ENCODE measurements at places on chromosomes 7 and 10.

- no peak for DNase-seq
These were observed 6.5 kb downstream of the DOCK4 start for GRCh38 chr7:112199672-112200071.

- no peak for DNase-seq
These were observed 354.6 kb downstream of the LRRTM3 start for GRCh38 chr10:67280405-67280804.

DNA sequence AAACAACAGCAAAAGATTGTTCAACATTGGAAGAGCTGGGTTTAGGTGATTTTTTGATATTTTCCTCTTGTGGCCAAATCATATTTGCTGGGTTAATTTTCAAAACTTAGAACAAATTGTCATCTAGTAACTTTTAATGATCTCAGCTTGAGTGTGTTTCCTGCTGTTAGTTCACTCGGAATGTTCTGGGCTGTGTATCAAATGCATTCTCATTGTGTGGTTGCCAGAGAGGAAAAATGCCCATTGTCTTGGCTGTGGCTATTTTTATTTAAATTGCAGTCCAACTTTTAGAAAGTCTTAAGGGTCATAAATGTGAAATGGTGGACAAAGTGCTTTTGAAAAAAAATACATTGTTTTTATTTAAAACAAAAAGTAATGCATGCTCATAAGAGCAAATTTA lies 542.0 kb downstream of the TNS3 start:
- no peak for DNase-seq

GRCh38 chr10:12709000-12709401 lies 292.5 kb downstream of the CCDC3 start:
- DNase-seq: no peak

DNA sequence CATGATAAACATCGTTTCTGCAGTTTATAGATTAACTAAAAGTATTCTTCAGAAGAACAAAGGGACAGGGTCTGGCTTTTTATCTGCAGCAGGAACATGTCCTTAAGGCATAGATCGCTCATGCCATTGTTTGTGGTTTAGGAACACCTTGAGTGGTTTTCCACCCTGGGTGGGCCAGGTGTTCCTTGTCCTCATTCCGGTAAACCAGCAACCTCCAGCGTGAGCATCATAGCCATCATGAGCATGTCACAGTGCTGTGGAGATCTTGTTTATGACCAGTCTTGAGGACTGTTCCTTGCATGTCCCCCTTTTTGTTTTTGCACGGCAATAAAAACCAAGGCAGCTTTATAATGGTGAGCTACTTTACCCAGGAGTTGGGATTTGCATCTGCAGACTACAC lies 33.9 kb downstream of the STOX1 start:
- no peak for DNase-seq

DNA sequence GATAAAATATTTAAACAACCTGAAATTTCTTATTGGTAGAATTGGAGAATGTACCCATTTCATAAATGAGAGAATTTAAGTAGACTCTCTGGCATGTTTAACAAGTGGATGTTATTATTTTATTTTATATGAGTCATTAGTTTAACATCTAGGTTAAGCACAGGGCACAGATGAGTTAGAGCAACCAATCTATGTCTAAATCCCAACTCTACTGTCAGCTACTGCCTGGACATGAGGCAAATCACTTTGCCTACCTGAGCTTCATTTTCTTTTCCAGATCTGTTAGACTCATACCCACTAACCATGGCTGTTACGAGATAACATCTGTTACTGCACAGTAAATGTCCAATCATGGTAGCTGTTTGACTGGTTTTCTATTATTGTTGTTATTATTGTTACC lies 251.1 kb downstream of the INHBA start:
- no peak for DNase-seq

DNA sequence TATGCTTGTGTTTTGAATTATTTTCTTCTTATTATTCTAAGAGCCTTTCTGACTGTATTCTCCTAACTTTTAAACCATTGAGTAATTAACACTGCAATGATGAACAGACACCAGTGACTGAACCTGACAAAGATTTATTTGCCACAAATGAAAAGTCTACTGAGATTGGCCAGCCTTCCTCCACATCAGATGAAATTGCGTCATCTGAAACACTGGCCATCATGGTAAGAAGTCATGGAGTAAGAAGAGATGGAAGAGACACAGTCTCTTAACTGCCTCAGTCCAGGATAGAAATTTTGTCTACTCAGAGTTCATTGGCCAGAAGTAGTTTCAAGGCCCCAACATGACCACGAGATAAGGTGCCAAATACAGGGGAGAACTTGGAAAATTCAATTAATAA lies 357.8 kb downstream of the BMPER start:
- DNase-seq: no peak

DNA sequence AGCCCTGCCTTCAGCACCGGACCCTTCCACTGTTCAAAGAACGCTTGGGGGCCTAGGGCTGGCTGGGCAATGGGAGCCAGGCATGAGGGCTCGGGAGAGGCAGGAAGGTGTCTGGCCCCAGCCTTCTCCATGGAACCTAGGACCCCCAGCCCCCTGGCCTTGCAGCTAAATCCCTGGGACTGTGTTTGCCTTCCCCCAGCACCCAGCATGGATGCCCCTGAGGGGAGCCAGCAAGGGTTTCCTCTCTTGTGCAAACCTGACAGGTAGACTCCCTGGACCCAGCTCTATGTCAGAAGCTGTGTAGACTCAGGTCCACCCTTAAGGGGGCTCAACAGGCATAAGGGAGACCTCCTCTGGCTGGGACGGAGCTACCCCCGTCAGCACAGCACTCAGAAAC lies 288.0 kb downstream of the GRID1 start:
- DNase-seq: no peak

- DNase-seq: no peak
These were observed 80.5 kb downstream of the ABCA13 start for GRCh38 chr7:48251766-48252165.

- DNase-seq: no peak
These were observed 47.3 kb upstream of the CAPZA2 start for GRCh38 chr7:116815041-116815440.

DNA sequence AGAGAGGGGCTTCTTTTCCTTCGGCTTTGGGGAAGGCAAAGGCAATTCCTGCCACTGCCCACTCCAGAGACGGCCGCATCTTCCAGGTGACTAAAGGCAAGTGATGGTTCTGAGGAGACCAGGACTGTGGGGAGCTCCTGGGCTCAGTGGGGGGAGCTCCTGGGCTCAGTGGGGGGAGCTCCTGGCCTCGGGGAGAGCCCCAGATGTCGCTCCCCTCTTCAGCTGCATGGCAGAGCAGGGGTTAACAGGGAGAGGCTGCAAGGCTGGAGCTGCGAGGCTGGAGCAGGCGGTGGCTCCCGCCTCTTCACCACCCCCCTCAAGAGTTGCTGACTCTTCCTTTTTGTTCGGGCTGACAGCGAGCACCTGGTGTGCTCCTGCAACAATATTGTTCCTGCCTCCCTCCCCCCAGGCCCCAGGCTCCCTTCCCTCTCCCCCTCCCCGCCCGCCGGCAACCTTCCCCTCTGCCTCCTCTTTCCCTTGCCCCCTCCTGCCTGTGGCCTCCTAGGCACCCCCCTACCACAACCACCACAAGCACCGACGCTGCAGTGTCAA lies 56.3 kb upstream of the LBX1 start:
- peak; percentile 28 for DNase-seq

DNA sequence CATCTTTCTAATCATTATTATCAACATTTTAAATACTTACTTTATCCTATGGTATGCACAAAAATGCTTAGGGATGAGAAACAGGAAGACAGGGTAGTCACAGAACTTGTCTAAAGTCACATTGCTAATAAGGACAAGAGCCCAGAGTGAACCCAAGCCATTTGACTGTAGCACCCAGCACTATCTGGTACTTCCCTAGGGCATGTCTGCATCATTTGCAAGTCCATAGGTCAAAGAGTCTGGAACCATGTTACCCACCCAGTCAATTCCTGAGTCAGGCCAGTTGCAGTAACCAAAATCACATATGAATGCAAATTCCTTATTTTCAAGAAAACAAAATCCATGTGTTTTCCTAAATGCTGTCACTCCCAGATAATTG lies 19.1 kb downstream of the ASAH2 start:
- DNase-seq: no peak

DNA sequence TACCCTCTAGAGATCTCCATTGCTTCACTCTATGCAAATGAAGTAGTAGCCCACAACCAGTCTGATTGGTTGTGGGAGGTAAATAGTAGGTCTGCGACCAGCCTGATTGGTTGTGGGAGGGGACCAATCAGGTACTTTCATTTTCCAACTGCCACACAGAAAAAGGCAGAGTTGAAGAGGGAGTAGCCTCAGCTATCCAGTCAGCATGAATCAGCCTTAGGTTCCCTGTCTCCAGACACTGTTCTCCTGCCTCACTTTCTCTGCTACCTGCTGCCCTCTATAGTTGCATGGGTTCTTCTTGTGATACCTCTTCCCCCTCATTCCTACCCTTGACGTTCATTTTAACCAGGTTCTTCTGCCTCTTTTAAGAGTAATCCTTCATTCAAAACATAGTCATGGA lies 114.5 kb upstream of the LYZL1 start:
- DNase-seq: no peak

DNA sequence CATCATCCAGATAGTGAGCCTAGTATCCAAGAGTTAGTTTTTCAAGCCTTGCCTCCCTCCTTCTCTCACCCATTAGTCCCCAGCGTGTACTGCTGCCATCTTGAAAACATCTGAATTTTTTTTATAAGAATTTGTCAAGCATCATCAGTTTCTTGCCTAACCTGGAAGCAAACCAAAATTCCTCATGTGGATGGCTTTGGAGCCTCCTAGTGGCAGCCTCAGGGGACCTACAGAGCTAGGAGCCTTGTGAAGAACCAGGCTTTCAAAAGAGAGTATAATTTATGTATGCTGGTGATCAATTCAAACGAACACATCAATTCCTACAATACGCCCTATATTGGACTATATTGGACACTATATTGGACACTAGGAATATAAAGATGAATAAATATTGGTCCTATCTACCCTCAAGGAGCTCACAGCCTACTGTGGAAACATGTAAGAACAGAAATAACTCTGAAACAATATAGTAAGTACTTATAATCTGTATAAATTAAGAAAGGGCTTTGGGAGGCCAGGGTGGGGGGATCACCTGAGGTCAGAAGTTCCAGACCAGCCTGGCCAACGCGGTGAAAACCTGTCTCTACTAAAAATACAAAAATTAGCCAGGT lies 63.4 kb downstream of the HPSE2 start:
- DNase-seq: peak; percentile 6

GRCh38 chr7:120856621-120857352 lies 1.2 kb downstream of the TSPAN12 start:
- DNase-seq: peak; percentile 77

- no peak for DNase-seq
These were observed 55.3 kb downstream of the NCAPG2 start for GRCh38 chr7:158649279-158649678.

DNA sequence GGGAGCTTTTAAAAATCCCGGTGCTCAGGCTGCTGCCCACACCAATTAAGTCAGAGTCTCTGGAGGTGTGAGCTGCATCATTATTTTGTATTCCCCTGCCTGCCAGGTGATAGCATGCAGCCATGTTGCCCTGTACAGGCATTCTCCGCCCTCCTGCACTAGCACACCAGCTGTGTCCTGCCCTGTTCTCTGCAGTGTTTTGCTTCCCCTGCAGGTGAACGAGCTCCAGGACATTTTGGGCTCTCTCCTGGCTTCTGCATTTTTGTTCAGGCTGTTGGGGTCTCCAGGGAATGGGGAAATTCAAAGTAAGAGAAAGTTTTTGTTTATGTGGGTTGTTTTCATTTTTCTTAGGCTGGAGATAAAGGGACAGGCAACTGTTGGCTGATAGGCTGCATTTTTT lies 271.0 kb upstream of the COBL start:
- DNase-seq: peak; percentile 6

DNA sequence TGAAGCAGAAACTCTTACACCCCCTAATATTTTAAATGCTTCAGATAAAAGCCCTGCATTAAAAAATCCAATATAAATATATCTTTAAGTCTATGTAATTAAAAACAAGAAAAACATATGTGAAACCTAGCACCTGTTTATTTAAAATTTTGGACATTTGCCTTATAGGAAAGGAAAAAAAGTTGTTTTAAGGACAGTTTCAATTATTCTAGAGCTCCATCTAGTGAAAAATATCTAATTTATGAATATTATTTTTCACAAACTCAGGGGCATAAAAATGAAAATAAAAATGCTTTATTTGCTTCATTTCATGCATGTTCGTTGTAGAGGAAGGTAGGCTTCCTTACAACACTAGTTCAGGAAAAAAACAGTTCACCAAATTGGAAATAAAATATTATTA lies 26.1 kb downstream of the ENKUR start:
- no peak for DNase-seq

GRCh38 chr7:67407392-67408071 lies 410.9 kb downstream of the TYW1 start:
- DNase-seq: no peak

- DNase-seq: no peak
These were observed 13.4 kb downstream of the NPY start for GRCh38 chr7:24297362-24297761.

- DNase-seq: no peak
These were observed 777.7 kb downstream of the PHTF2 start for GRCh38 chr7:78576236-78576635.

DNA sequence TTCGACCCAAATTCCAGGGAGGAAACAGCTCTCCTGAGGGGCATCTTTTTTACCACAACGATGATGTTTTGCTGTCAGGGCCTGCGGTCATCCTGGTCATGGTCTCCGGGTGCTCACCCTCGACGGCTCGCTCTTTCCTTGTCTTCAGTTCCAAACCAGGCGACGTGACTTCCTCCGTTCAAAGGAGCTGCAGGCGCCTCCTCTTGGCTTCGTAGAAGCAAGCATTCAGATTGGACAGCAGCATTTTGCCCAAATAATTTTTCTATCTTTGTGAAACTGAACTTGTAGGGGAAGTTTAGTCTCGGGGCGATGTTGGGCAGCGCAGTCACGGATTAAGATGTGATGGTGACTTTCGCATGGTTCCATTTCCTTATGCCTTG lies 208.9 kb downstream of the DNAJB6 start:
- DNase-seq: no peak

- no peak for DNase-seq
These were observed 19.5 kb upstream of the PLPP4 start for GRCh38 chr10:120437541-120437940.

DNA sequence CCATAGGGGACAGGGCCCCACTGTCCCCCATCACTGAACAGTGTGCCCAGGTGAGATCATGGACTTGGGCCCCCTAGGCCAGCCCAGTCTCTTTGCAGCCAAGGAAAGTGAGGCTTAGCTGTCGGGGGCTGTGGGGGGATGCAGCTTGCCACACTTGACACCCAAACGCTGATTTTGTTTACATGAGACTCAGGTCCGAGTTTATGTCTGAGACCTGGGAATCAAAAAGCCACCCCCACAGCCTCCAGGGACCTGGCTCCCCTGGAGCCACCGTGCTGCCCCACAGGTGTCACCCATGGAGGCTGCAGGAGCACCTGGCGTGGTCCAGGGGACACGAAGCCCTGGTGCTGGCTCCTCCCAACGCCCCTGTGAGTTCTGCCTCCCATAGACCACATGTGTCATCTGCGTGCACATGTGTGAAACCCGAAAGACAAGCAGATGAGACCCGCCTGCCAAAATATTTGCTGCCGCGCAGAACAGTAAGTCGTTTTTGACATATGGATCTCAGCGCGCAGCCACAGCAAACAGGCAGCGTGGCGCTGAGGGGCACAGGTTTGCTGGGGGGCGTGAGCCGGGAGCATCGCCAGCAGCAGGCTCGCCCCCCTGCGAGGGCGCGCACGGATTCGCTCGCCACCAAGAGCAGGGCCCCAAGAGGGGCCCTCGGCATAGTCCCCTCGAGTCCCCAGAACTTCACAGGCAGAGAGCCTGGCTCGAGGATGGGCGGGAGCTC lies 112.3 kb downstream of the LHPP start:
- no peak for DNase-seq
